ENCODE measurements at places on chromosomes 3 and 15.

DNA sequence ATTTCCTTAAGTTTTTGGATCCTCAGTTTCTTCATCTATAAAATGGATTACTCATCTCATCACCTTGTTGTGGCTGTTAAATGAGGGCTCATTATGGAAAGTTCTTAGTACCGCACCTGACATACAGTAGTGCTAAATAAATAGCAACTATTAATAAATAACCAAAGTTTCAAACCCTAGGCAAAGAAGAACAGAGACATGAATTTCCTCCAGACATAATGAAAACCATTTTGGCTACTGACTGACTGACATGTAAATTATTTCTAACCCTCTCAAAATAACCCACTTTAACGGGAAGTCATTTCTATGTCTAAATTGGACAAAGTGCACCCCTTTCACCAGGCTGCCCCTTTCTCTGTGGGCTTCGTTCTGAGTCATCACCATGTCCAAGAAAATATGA lies 17.4 kb upstream of the KLHL6 start:
- DNase-seq = no peak

- DNase-seq = peak; percentile 1
Observed at GRCh38 chr3:82978368-82978767, 1216.9 kb upstream of the GBE1 start.

GRCh38 chr3:128760042-128760441 lies 34.1 kb downstream of the RAB7A start:
- DNase-seq = no peak

DNA sequence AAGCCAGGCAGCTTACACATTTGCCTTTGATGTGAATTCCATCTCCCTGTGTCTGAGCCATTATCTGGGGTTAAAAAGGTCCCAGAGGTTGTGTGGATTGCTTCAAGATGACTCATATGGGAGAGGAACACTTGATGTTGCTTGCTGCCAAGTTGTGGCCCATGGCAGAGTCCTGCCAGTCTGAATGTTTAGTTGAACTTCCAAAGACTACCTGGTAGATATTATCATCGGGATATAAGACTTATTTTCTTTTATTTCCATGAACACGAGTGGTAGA lies 85.6 kb downstream of the TJP1 start:
- no peak for DNase-seq

DNA sequence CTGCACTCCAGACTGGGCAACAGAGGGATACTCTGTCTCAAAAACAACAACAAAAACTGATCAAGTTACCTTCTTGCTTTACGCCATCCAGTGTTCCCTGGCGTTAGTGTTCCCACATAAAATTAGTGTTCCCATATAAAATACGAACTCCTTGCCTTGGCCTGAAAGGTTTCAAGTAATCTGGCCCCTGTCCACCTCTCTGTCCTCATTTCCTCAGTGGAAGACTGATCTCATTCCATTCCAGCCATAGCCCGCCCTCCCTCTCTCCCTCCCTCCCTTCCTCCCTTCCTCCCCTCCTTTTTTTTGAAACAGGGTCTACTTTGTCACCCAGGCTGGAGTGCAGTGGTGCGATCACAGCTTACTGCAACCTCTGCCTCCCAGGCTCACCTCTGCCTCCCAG lies 2.8 kb upstream of the CAND2 start:
- DNase-seq = no peak

- no peak for DNase-seq
Observed at GRCh38 chr3:22496641-22497040, 706.5 kb upstream of the UBE2E2 start.

- no peak for DNase-seq
Observed at GRCh38 chr3:89957451-89957850, 850.0 kb downstream of the EPHA3 start.

DNA sequence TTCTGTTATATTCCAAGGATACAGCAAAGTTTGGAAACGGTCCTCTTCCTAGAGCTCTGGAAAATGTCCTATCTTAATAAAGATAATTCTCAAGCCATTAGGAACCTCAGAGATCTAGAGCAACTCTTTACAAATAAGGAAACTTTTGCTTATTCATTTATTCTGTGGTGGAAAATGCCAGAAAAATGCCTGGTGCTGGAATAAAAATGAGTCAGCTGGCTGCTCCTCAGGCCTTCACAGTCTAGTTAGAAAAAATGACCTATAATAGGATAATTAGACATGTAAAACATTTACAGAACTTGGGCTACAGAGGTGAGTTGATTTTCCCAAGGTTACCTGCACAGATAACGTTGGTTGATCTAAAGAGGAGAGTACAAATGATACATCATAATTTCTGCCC lies 372.5 kb downstream of the NLGN1 start:
- no peak for DNase-seq

GRCh38 chr3:134772011-134772410 lies 23.0 kb upstream of the EPHB1 start:
- DNase-seq = no peak

DNA sequence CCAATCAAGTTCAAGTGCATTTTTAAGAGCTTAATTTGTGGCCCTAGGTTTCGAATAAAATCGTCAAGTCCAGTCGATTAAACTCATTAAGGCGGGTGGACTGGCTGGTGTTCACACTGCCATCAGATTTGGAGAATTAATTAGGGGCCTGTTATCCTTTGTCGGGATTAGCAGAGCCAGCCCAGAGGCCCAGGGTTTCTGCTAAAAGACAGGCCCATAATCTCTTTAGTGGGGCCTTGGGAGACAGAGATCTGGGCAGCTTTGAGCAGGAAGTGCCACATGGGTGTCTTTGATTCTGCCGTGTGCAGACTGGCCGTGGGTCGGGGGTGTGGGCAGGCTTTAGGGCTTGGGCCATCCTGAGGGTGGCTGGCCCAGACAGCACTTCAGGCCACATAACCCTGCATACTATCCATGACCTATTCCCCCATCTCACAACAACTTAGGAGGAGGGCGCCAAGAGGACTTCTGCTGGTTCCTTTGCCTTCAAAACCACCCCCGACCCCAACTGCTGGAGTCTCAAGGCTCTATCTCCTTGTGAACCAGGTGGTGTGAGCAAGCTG lies 94.7 kb downstream of the PLXNA1 start:
- no peak for DNase-seq

- no peak for DNase-seq
Observed at GRCh38 chr3:148005456-148005855, 596.3 kb downstream of the ZIC1 start.

DNA sequence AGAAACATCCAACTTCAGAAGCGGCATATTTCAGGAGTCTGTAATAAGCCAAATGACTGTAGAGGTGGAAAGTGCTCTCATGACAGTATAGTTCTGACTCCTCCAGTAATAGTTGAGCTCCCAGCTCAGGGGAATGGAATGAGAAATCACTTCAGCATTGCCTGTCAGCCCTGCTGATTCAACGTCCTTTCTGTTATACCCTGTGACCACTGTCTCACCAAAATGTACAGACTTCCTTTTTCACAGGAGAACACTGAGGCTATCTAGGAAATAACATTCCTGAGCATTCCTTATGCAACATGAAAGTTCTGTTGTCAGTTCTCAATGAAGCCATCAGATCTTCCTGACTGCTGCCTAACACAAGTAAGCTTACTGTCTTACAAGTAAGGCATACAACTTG lies 284.5 kb upstream of the MME start:
- no peak for DNase-seq

DNA sequence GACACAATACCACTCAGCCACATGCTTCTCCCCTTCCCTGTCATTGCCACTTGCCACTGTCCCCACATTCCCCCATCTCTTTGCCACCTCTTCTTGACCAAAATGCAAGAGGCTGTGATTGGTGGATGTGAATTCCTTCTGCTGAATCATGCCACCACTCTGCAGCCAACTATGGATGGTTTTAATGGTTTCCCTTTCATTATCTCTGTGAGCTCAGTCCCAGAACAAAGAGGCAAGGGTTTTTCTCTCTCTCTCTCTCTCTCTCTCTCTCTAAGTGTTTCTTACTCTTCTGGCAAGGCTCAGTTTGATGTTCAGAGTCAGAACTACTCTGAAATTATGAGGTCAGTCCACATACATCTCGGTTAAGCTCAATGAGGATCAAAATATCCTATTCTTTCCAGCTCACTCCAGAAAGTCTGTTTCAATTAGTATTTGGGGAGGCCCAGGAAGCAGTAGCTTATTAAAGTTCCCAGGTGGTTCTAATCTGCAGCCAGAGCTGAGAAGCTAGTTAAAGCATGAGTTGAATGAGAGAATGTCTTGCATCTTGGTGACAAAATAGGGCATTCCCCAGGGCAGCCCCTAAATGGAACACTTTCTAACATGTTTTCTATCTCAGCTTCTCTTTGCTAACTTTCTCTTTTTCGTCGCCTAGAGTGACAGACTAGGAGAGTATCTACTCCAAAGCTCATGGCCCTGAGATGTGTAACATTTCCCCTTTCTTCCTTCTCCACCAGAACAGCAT lies 8.5 kb upstream of the ILDR1 start:
- no peak for DNase-seq

DNA sequence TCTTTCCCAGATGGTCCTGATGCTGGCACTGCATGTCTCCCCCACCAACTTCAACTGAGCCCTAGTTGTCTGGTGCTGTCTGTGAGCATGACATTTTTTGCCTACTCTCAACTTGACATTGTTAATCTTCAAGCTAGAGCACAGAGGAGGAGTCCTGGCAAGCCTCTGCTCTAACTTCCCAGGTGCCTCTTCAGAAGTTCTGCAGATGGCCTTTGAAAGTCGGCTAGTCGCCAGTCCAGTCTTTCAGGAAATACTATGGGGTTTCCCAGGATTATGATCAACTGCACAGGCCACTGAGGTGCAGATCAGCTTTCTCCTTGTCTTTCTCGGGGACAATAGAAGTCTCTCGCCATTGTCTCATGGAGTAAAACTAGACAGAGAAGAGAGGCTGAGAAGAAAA lies 86.7 kb downstream of the ST8SIA2 start:
- DNase-seq = no peak

- no peak for DNase-seq
Observed at GRCh38 chr3:190340071-190340470, 17.8 kb upstream of the CLDN1 start.

DNA sequence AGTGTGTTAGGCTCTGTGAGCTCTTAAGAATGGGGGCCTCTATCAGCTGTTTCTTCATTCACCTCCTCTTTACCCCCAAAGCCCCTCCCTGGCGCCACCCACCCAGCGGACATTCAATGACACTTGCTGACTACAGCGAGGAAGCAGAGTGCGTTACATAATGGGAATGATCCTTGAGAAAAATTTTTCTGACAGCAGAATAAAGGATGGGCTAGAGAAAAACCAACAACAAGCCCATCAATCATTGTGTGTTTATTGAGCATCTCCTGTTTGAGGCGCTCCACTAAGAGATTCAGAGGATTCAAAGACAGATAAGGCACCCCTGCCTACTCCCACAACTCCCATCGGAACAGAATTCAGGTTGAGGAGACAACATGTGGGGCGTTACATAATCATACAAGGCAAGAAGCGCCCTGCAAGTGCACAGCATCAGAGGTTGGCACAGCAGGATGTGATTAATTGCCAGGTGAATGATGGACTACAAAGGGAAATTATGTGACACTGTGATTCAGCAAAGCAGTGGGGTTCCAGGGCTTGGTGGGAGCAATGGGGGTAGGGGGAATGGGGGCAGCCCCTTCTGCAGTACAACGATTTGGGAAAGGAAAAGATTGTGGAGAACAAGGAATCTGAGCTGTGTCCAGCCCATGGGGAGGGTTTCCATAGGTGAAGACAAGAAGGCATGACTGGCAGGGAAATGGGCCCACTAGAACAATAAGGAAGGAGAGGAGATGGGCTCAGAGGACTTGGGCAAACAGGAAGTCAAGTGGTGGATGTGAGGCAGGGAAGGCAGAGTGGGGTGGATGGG lies 141.3 kb upstream of the ATP2B2 start:
- no peak for DNase-seq

DNA sequence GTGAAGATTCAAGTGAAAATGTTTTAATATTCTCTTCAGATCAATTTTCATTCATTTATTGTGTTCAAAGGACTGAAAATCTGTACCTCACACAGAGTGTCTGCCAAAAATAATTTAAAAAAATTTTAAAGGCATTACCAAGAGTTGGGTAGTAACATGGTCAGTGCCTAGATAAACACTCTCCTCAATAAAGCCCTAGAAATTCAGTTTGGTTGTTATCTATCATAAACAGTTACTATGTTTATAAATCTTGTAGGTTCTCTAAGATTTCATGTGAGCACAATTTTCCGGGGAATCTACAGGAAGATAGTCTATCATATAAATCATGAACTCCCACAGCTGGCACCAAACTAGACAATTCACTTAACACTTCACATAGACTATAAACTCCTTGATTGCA lies 128.6 kb downstream of the GSK3B start:
- DNase-seq = no peak

GRCh38 chr15:99506399-99506798 lies 59.4 kb upstream of the MEF2A start:
- no peak for DNase-seq

Data from neural crest cell (in vitro differentiated cells).